ENCODE measurements at places on chromosomes 1 and 21. TPM values are rescaled to one million over a fixed set of nuclear protein-coding genes. Genes with fewer than 3 reads are reported as not detected.

DNA sequence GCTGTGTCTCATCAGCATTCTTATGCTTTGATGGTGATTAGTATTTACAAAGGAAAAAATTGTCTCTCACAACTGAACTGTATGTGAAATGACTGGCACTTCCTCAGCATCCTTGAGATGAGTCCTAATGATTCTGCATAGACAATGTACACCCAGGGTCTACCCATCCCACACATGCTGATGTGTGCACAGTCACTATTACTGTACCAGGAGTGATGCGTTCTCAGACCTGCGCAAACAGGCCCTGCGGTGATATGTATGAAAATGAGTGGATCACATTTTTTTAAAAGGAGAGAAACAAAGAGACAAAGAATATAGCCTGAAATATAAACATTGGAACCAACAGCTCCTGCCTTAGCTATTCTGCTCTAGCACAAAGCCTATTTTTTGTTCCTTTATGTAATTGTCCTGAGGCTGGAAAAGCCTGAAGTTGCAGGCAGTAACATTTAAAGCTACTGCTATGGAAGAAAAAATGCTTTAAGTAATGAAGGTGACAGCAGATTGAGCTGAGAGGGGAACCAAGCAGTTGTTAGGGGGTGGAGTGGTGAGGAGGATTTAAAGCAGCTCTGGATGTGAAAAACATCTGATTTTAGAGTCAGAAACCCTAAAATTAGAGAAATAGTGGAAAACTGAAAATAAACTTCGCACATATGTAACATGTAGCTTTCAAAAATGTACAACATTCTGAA lies 5.5 kb downstream of the RCAN1 start:
- no peak for DNase-seq

DNA sequence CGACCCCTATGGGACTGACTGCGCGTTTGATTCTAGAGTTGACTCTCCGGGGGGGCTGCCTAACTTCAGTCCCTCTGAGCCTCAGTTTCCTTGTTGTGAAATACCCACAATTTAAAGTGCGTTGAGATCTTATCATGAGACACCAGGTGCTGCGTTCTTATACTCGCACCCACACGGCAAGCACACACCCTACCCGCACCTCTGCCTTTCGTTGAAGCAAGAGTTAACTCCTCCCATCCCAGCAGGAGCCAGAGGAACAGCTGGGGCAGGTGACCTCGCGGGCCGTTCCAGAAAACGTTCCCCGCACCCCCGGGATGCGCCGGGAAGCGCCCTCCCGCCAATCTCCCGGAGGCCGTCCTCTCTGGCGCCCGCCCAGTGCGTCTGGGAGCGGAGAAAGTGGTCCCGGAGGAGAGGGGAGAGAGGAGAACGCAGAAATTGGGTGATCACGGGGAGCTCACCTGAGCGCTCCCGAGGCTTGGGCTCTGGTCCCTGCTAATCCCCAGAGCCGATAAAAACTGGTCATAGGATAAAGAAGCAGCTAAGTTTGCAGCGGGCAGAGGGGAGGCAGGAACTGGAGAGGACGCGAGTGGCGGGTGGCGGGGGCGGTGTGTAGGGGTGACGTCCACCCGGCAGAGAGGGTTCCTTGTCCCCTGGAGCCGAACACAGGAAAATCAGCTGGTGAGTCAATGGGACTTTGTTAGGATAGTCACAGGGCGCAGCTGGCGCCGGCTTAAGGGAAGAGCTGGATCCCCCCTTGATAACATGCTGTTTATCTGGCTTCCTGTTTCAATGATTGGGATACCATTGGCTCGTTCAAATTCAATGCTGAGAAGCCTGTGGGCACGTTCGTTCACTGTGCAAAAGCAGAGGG lies 869 bp downstream of the NAV1 start:
- DNase-seq = no peak

GRCh38 chr1:206430031-206430983 lies 40.0 kb upstream of the IKBKE start:
- DNase-seq = no peak

- DNase-seq = no peak
Measured at GRCh38 chr21:32884062-32884461, 112.5 kb upstream of the PAXBP1 start.

GRCh38 chr1:28097100-28097472 lies 8.7 kb upstream of the EYA3 start:
- DNase-seq = no peak

DNA sequence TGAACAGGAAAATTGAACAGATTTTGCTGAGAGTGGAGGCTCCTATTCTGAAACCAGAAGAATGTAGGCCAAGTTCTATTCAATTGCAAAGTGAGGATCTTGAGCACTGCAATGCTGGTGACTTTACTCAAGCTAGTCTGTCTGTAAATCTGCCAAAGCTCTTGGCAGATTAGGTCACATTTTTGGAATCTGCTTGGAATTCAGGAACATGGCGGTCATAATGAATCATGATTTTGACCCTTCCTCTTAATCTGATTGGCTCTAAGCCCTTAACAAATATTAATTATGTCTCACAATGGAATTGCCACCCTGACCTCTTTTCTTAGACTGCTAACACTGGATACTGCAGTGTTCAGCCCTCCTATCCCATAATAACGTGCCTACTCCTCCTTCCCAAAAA lies 7.2 kb upstream of the GNG12 start:
- DNase-seq = no peak

- no peak for DNase-seq
Measured at GRCh38 chr1:244552336-244552735, 91.3 kb downstream of the CATSPERE start.

ZNF683 gene
- total RNA-seq = 0.59 TPM

TNFRSF8 gene
- 0.88 TPM for total RNA-seq

ICOSLG gene
- total RNA-seq = 4.2 TPM

LCA5L gene
- 1.6 TPM for total RNA-seq

PIP5K1A gene
- 61.6 TPM for total RNA-seq

UBL4B gene
- 1.6 TPM for total RNA-seq

SMPDL3B gene
- not detected for total RNA-seq

VHLL gene
- not detected for total RNA-seq

ANGPTL3 gene
- total RNA-seq = not detected

All from breast epithelium (tissue), 4 donors.